ENCODE measurements at places on chromosomes 3 and 15.

GRCh38 chr3:62758296-62759066, 116.7 kb downstream of the CADPS start:
- peak; percentile 17 for DNase-seq
- no peak overlapping the region for H3K27ac ChIP-seq
- no peaks in the 10 kb centered on the region for H3K36me3 ChIP-seq
- H3K27me3 ChIP-seq, result no peaks in the 10 kb centered on the region

GRCh38 chr3:150165396-150166094, 194.8 kb upstream of the PFN2 start:
- no peaks in the 10 kb centered on the region for H3K27me3 ChIP-seq
- H3K27ac ChIP-seq, result no peak overlapping the region
- no peak overlapping the region for H3K4me3 ChIP-seq
- H3K36me3 ChIP-seq, result peaks cover 6% of the 10 kb centered on the region
- H3K4me1 ChIP-seq, result no peaks in the 10 kb centered on the region
- no peak for DNase-seq

DNA sequence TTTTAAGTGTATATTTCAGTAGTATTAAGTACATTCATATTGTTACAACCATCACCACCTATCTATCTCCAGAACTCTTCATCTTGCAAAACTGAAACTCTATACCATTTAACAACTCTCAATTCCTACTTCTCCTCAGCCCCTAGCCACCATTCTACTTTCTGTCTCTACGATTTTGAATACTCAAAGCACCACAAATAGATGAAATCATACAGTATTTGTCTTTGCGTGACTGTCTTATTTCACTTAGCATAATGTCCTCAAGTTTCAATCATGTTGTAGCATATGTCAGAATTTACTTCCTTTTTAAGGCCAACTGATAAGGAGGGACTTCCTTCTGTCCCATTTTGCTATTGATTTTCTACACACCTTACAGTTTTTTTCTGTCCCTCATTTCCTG, 593.3 kb downstream of the FHIT start:
- H3K4me1 ChIP-seq, result no peaks in the 10 kb centered on the region
- no peak for DNase-seq
- no peaks in the 10 kb centered on the region for H3K36me3 ChIP-seq
- no peaks in the 10 kb centered on the region for H3K27me3 ChIP-seq
- no peak overlapping the region for H3K4me3 ChIP-seq
- no peak overlapping the region for H3K27ac ChIP-seq

- H3K4me1 ChIP-seq, result no peaks in the 10 kb centered on the region
- no peaks in the 10 kb centered on the region for H3K36me3 ChIP-seq
- no peak overlapping the region for H3K27ac ChIP-seq
- H3K27me3 ChIP-seq, result no peaks in the 10 kb centered on the region
Measured at GRCh38 chr3:127982155-127982554, 67.1 kb downstream of the KBTBD12 start.

GRCh38 chr3:186002884-186003472, 65.2 kb upstream of the TRA2B start:
- no peaks in the 10 kb centered on the region for H3K36me3 ChIP-seq
- H3K27me3 ChIP-seq, result peaks cover 6% of the 10 kb centered on the region
